ENCODE measurements at places on chromosomes 5 and 9.

DNA sequence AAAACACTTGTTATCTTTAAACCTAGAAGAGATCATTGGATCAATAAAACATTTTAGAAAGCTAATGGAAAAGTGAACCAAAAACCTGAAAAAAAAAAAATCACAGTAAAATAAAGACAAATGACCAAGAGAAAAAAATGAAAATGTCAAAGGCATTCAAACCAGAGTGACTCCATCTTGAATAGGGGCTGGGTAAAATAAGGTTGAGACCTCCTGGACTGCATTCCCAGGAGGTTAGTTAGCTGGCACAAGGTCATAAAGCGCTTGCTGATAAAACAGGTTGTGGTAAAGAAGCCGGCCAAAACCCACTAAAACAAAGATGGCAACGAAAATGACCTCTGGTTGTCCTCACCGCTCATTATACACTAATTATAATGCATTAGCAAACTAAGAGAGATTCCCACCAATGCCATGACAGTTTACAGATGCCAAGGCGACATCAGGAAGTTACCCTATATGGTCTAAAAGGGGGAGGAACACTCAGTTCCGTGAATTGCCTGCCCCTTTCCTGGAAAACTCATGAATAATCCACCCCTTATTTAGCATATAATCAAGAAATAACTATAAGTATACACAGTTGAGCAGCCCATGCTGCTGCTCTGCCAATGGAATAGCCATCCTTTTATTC lies 116.7 kb upstream of the NEK6 start:
- no peak for DNase-seq

DNA sequence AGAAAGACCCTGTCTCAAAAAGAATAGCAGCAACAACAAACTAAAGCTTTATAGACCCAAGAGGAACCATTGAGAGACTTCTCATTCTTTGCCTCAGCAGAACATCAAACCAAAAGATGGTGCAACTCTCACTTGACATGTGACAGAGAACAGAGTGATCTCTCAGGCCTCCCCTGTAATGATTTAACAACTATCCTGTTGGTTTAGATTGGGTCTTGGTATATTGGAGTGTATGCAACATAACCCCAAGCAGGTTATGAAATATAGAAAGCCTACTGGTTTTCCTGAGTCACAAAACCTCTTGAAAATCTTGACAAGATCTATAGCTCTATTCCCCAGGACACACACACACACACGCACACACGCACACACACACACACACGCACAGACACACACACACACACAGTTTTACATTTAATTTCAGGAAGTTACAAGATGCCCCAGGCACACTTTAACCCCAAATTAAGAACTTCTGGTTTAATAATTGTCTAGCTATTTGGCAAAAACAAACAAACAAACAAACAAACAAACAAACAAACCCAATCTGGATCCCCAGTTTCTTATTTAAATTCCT lies 6.5 kb upstream of the FGF1 start:
- no peak for DNase-seq

- DNase-seq: no peak
These were observed 429.3 kb downstream of the CCDC171 start for GRCh38 chr9:15982182-15982581.

DNA sequence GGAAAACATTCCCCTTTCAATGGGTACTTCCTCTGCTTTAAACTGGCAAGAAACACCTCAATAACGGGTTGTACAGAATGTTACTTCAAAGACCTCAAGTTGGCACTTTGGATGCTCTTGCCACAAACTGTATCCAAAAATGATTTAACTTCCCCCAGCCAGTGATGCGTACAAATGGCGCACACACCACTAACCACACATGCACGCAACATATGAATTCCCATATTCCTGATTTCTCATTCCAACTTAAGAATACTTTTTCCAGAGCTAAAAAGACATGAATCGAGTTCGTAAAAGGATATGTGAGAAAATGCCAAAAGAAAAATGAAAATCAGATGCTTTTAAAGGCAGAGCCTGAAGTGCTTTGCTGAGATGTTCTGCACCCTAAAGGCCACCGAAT lies 388.0 kb upstream of the PIK3R1 start:
- no peak for DNase-seq

DNA sequence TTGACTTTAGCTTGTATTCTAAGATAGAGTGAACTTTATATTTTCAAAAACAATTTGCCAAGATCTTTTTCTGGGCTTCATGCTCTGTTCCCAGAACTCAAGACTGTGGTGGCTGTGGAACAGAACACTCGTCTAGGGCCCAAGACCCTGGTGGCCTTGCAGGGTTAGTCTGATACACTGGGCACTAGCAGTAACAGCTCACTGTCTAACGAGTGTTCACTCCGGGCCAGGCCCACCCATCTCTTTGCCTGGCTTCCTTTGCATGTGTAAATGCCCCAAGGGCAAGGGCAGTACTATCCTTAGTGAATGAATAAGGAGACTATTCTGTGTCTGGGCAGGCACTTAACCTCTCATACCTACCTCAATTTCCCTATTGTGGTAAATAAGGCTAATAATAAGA lies 47.4 kb downstream of the PHF2 start:
- no peak for DNase-seq

DNA sequence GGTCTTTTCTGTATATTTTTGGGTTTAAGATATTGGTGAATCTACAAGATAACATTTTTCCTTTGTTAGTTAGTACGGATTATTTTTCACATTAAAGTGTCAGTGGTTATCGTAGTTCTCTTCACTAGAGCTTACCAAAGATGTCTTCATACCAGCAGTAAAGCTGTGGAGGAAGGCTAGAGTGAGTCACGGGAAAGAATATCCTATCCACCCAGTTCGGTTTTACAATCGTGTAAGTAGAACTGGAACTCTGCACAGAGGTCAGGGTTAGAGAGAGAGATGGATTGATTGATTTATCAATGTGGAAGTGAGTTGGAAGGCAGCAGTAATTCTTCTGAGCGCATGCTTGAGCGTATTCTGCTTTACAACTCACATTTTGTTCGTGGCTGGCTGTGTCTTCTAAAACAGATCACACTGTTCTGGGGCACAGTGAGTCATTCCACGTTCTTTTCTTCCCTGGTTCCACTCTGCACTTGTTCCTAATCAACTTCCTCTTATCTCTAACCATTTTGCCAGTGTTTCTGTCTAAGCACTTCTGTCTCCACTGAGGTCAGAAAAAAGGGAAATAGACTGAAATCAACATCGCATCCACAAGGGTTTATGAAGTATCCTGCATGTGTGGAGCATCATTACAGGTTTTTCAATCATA lies 86.5 kb upstream of the ARRDC3 start:
- no peak for DNase-seq

GRCh38 chr9:37172557-37172956 lies 52.2 kb downstream of the ZCCHC7 start:
- DNase-seq: no peak

All from memory B cell (primary cell).